Osteoblast (primary cell): ENCODE measurements at places on chromosomes 4 and X.

- no peak for DNase-seq
These were observed 37.9 kb upstream of the FSTL5 start for GRCh38 chr4:162201673-162202072.

DNA sequence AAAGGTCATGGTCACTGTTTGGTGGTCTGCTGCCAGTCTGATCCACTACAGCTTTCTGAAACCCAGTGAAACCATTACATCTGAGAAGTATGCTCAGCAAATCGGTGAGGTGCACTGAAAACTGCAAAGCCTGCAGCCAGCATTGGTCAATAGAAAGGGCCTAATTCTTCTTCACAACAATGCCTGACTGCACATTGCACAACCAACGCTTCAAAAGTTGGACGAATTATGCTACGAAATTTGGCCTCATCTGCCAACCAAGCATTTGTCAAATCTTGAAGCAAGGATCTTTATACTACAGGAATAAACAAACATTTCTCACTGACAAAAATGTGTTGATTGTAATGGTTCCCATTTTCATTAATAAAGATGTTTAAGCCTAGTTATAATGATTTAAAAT, 90.4 kb downstream of the EIF4E start:
- DNase-seq, result no peak

DNA sequence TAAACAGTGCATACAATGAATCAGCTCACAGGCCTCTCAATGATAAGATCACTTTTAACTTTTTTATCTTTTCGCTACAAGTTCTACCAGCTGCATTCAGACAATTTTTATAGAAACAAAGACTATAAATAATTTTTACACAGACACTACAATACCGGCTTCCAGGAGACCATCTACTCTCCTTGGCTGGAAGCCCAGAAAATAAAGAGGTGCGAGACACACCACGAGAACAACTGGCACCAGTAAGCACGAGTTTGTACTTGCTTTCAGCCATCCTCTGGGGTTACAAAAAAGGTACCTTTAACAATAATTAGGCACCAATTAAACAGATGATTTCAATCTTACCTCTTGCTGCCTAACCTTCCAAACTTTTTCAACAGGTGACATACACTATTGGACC, 11.2 kb upstream of the PRDX4 start:
- DNase-seq, result no peak

GRCh38 chrX:151363316-151363715, 33.7 kb upstream of the VMA21 start:
- DNase-seq, result no peak

DNA sequence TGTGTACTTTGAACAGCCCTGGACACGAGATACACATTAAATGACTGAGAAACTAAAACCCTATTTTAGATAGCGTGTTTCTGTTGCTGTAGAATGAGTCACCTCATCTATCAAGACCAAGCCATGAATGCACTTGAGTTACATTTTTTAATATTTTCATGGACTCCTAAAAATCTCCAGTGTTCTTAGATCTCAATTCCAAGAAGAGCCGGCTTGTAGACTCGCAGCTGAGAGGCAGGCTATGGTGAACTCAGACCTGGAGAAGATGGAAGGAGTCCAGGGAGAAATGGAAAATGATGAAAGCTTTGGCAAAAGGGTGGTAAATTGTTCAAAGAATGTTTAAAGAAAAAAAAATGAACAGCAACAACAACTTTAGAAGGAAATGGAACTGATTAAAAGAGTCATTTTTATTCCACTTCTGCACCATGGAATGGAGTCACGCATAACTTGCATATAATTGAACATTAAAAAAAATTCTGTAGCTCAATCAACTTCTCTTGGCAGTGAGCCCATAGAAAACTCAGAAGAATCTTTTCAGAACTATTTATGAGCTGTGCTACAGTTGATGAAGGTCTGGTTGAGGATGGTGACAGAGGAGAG, 129.8 kb downstream of the MXRA5 start:
- no peak for DNase-seq
